Nucleus accumbens (tissue), 56 donors: ENCODE measurements at places on chromosomes 1 and 21.

GRCh38 chr1:960363-961131 is at the start of gene KLHL17:
Gene KLHL17, plus strand, starts transcription at chr1:960584. Its CDS starts 110 bp downstream, at chr1:960694.
- DNase-seq, result peak; percentile 80

GRCh38 chr1:115274467-115274866 is 63.6 kb downstream of the NGF start:
- DNase-seq, result no peak

DNA sequence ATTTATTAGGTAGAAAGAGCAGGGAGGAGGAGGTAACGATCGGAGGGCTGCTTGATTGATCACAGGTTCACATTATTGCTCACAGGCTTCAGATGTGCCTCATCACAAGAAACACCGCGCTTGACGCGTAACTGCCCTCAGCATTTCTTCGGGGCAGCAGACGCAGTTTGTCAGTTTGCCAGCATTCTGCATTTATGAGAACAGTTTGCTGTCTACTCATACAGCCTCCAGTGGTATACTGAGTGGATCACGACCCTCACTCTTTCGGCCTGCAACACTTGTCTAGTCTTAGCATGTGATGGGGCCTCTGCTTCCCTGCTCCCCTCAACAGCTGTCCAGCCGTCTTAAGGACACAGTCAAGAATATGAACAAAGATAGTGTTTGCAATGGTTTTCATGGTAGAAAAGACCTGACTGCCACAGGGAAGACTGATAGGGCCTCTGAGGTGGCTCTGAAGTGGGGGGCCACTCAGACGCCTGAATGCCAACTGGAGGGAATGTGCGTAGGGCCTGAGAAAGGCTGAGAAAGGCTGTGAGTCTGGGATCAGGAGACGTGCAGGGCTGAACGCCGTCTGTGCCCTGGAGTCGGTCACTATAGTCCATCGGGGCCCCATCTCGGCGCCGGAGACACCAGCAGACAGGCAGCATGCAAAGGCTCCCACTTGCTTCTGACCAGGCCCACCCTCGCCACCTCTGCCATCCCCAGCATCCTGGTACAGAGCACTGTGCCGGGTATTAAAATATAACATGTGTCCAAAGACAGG is 45.0 kb downstream of the UBE2G2 start:
- DNase-seq, result no peak

DNA sequence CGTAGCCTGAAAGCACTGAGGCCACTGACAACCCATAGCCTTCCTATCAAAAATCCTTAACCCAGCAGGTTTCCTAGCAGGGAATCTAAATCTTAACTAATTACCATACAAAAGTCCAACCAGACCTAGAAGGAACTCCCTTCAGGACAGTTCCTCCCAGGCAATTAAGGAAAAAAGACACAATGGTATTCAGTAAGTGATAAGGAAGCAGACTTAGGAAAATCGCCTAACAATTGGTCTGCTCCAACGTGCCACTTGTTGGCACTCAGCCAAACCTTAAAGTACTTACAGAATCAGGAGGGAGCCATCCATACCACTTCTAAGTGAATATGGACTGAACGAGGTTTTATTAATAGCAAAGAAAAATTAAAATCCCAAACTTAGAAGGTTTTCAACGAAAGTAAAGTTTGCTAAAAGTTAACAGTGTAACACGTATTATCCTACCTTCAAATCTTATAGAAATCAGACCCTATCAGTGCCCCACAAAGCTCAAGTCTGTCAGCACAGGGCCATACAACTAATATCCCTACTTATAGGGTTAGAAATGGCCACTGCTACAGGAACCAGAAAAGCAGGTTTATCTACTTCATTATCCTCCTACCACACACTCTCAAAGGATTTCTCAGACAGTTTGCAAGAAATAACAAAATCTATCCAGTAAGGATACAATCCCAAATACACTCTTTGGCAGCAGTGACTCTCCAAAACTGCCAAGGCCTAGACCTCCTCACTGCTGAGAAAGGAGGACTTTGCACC is 29.0 kb downstream of the SPATA6 start:
- no peak for DNase-seq

DNA sequence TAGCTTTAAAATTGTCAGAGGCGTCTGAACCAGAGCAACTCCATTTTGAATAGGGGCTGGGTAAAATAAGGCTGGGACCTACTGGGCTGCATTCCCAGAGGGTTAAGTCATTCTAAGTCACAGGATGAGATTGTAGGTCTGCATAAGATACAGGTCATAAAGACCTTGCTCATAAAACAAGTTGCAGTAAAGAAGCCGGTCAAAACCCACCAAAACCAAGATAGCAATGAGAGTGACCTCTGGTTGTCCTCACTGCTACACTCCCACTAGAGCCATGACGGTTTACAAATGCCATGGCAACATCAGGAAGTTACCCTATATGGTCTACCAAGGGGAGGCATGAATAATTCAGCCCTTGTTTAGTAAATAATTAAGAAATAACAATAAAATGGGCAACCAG is 143.6 kb downstream of the GABPA start:
- DNase-seq, result no peak

DNA sequence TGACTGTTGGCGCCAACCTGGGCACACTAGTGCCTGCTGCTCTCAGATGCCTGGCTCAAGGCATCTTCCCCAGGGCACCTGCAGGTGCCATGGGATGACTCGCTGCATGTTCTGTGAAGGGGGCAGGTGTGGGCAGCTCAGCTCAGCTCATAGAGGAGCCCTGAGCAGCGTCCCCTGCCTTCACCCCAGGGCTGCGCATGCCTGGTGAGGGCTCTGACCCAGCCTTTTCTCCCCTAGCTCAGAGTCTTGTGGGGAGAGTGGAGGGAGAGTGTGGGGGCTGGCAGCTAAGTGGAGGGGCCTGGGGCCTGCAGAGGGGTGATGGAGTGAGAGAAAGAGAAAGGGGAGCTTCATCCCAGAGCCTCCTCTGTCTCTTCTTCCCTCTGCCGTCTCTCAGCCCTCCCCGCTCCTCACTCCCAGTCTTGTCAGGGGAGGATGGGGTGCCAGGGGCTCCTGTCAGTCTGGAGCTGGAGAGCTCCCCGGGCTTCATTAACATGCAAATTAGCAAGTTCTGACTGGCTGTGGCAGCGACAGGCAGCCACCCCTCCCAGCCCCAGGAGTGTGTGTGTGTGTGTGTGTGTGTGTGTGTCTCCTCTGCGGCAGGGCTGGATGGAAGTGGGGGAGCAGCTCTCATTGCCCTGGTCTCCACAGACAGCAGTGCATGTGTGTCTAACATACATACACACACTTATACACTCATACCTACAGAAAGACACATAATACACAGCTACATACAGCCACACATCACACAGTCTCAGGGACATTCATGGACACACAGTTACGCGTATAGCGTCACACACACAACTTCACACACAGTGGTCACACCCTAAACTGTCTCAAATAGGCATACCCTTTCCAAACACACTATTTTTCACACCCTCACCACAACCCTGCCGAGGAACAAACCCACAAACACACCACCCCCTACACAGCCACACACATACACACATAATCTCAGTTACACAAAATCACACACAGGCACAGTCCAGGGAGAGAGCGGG is 34.0 kb downstream of the FOXO6 start:
- peak; percentile 51 for DNase-seq

DNA sequence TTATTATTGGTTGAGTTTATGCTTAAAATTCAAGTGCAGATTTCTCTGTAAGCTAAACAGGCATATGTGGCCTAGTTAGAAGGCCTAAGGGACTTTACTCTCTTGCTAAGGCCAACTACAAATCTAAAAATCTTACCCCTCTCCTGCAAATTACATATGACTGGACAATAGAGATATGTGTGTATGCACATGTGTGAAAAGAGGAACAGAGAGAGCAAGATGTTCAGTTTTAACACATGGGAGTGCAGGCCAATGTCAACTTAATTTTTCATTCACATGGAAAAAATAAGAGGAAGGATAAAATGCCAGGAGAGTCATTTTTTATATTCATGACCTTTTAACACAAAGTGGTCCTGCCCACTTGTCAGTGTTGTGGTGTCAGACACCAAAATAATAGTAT is 8.5 kb downstream of the OR10K2 start:
- DNase-seq, result no peak

- DNase-seq, result no peak
Observed at GRCh38 chr1:107954719-107955415, 10.1 kb downstream of the VAV3 start.

GRCh38 chr1:100606438-100606837 is 68.5 kb downstream of the GPR88 start:
- DNase-seq, result no peak

- no peak for DNase-seq
Observed at GRCh38 chr1:208848854-208849253, 604.7 kb upstream of the PLXNA2 start.

DNA sequence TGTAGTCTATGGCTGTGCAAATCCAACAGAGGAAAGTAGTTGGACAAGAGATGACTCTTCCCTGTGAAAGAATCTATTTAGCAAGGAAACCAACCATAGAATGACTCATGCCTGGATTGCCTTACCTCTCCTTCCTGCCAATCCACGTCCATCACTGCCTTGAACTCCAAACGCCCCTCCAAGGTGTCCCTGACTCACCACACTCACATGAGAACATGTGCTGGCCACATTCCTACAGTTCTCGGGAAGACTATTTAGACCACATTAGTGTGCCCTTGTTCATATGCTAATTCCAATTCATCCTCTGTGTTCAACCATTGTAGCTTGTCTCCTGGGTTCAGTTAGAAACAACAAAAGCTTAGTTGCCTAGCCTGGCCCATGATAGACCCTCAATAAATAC is 157.3 kb downstream of the SLC30A10 start:
- no peak for DNase-seq

GRCh38 chr1:228397966-228398365 is 8.7 kb downstream of the TRIM11 start:
- no peak for DNase-seq

GRCh38 chr1:24639881-24640280 is 3.2 kb upstream of the SRRM1 start:
- no peak for DNase-seq

DNA sequence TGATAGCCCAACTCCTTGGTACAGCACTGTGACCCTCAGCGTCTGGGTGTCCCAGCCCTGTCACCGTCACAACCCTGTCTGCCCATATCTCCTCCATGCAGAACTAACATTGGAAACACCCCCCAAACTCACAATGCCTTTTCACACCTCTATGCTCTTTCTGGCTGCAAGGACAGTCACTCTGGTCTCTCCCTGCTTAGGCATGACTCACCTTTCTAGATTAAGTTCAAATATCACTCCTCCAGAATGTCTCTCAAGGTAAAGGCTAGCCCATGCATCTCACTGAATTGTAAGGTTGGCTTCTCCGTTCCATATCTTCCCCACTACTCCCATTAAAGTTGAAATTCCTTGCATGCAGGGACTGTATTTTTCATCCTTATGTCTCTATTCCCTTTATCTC is 17.0 kb upstream of the CAPN8 start:
- DNase-seq, result no peak

GRCh38 chr1:226248091-226248490 is 24.6 kb downstream of the MIXL1 start:
- DNase-seq, result no peak

GRCh38 chr1:211036381-211037060 is 97.4 kb downstream of the KCNH1 start:
- DNase-seq, result no peak
